ENCODE measurements at places on chromosomes 4 and X.
A peak's percentile ranks its signal among the peaks of the same experiment; 100 is the strongest.

- no peak for DNase-seq
- H3K27ac ChIP-seq = no peak overlapping the region
- no peaks in the 10 kb centered on the region for H3K27me3 ChIP-seq
- H3K36me3 ChIP-seq = no peaks in the 10 kb centered on the region
These were observed 3.1 kb downstream of the ZNF630 start for GRCh38 chrX:48068096-48068887.

DNA sequence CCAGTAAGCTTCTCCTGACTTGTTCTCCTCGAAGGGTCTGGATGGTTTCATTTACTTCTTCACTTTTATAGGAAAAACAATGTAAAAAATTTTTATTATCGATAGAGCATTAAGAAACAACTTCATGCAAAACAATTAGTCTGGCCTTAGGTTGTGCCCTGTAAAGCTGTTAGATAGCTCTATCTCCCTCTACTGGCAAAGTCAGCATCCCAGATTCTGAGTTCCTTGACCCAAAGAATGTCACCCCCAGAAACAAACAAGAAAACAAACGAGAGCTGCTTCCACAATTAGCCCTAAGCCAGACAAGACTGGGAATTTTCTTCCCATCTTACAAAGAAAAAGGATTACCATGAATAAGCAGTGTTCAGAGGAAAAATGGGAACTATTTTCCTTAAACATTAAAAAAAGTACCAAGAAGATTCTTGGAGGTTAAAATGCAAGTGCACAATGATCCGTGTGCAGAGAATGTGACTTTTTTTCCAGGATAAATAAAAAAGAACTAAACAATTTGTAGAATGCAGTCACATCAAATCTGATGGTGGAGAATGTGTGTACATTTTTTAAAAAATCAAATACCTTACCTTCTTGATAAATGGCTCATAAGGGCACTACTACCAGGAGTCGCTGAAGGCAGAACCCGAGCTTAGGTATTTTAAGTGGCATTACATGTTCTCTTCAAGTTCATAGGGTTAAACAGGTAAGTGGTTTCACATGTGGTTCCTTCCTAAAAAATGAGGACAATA is 293.2 kb downstream of the FBXO8 start:
- no peak for DNase-seq
- no peak overlapping the region for H3K4me3 ChIP-seq
- no peaks in the 10 kb centered on the region for H3K4me1 ChIP-seq
- H3K27ac ChIP-seq = no peak overlapping the region
- H3K36me3 ChIP-seq = no peaks in the 10 kb centered on the region

DNA sequence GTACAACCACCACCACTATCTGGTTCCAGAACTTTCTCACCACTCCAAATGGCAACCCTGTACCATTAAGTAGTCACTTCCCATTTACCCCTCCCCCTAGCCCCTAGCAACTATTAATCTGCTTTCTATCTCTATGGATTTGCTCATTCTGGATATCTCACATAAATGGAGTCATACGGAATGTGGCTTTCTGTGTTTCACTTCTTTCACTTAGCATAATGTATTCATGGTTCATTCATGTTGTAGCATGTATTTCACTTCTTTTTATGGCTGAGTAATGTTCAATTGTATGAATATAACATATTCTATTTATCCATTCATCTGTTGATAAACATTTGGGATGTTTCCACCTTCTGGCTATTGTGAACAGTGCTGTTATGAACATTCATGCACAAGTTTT is 104.7 kb downstream of the AMMECR1 start:
- DNase-seq = no peak
- no peaks in the 10 kb centered on the region for H3K36me3 ChIP-seq
- no peaks in the 10 kb centered on the region for H3K27me3 ChIP-seq
- H3K4me1 ChIP-seq = peaks cover 5% of the 10 kb centered on the region

DNA sequence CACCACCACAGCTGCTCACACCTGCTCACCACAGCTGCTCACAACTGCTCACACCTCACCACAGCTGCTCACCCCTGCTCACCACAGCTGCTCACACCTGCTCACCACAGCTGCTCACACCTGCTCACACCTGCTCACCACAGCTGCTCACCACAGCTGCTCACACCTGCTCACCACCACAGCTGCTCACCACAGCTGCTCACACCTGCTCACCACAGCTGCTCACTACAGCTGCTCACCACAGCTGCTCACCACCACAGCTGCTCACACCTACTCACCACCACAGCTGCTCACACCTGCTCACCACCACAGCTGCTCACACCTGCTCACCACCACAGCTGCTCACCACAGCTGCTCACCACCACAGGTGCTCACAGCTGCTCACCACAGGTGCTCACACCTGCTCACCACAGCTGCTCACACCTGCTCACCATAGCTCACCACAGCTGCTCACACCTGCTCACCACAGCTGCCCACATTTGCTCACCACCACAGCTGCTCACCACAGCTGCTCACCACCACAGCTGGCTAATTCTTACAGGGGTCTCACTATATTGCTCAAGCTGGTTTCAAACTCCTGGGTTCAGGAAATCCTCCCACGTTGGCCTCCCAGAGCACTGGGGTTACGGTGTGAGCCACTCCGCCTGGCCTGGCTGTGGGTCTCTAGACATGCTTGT is 30.4 kb upstream of the CPLX1 start:
- peaks cover 54% of the 10 kb centered on the region for H3K36me3 ChIP-seq
- no peaks in the 10 kb centered on the region for H3K27me3 ChIP-seq
- H3K4me3 ChIP-seq = no peak overlapping the region
- H3K4me1 ChIP-seq = no peaks in the 10 kb centered on the region
- peak overlapping the region; percentile 60 for H3K27ac ChIP-seq

- peaks cover 5% of the 10 kb centered on the region for H3K27me3 ChIP-seq
- DNase-seq = no peak
- no peak overlapping the region for H3K4me3 ChIP-seq
- no peak overlapping the region for H3K27ac ChIP-seq
- H3K36me3 ChIP-seq = no peaks in the 10 kb centered on the region
These were observed 266.3 kb downstream of the FBXW7 start for GRCh38 chr4:152269448-152270191.

GRCh38 chrX:9144701-9145241 is 110.8 kb upstream of the FAM9B start:
- H3K4me1 ChIP-seq = no peaks in the 10 kb centered on the region
- DNase-seq = no peak
- no peaks in the 10 kb centered on the region for H3K27me3 ChIP-seq
- H3K36me3 ChIP-seq = no peaks in the 10 kb centered on the region

DNA sequence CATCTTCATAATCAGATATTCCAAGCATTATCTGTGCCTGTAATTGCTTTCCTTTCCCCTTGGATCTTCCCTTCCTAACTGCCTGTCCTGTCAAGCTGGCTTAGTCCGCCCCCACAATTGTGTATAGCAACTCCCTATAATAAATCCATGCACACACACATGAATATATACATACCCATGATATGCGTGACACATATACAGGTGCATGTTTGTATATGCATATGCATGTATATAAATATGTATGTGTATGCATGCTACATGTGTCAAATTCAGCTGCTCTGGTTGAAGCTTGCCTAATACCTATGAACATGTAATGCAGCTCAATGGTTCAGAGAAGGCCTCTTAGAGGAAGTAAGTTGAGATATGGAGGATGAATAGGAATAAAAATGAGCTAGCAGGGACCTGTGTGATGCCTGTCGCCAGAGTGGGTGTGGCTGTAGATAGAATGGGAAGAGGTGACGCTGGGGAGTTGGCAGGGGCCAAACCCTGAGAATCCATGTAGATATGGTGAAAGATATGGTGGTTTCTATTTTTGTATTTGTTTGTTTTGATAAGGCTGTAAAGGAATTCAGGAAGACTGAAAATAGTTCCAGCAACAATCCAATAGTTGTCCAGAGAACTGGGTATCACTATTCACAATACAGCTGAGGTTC is 595.0 kb upstream of the BOD1L1 start:
- H3K4me1 ChIP-seq = no peaks in the 10 kb centered on the region
- H3K36me3 ChIP-seq = no peaks in the 10 kb centered on the region
- no peaks in the 10 kb centered on the region for H3K27me3 ChIP-seq
- H3K27ac ChIP-seq = no peak overlapping the region
- H3K4me3 ChIP-seq = no peak overlapping the region

DNA sequence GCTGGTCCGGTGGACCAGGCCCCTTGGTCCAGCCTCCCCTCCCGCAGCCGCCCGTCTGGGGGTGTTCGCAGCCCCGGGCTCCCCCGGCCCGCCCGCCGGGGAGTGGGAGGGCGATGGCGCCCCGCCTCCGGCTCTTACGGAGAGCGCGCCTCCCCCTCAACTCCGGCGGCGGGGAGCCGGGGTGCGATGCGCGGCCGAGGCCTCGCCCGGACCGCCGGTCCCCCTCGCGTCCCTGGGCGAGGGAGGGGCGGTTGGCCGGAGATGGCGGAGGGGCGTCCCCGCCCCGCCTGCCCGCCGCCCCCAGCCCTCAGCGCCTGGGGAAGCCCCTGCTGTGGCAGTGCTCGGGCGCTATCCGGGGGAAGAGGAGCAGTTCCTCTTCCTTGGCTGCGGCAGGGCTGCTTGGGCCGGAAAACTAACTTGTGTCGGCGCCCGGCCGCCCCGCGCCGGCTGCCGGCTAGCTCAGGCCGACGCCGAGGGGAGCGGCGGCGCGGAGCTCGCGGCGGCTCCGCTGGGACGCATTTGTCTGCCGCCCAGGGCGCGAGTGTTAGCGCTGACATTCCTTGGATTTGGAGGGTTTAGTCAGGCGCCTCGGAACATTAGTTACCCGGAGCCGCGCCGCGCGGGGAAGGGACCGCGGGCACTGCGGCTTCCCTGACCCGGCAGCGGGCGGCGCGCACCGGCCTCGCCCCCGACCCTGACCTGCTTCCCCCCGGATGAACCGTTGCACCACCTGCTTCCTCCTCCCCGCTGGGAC is 994 bp downstream of the GALNT7 start:
- H3K27me3 ChIP-seq = no peaks in the 10 kb centered on the region
- peak overlapping the region; percentile 76 for H3K27ac ChIP-seq
- peak overlapping the region; percentile 88 for H3K4me3 ChIP-seq
- H3K4me1 ChIP-seq = peaks cover 40% of the 10 kb centered on the region
- peak; percentile 71 for DNase-seq
